Right cardiac atrium (tissue), 5 donors: ENCODE measurements at places on chromosomes 7 and 10. TPM values are rescaled to one million over a fixed set of nuclear protein-coding genes. Genes with fewer than 3 reads are reported as not detected.

DNA sequence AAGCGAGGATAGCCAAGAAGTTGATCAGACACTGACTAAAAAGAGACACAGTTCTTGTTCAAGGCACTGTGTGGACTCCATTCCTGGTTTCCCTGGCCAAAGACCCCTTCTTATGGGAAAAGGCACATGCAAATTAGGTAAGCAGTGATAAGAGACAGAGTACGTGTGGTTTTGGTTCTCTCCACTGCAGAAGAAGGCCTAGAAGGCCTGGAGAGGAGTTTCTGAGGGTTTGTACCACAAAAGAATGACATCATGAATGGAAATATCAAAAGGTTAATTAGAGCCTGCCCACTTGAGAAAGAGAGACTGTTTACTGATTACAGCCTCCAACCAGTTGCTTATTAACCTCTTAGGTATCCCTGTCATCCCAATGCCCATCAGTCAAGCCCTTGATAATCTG is 137.5 kb downstream of the ZNF365 start:
- DNase-seq, result no peak

- no peak for DNase-seq
These were observed 29.4 kb downstream of the WDFY4 start for GRCh38 chr10:48714088-48714487.

DNA sequence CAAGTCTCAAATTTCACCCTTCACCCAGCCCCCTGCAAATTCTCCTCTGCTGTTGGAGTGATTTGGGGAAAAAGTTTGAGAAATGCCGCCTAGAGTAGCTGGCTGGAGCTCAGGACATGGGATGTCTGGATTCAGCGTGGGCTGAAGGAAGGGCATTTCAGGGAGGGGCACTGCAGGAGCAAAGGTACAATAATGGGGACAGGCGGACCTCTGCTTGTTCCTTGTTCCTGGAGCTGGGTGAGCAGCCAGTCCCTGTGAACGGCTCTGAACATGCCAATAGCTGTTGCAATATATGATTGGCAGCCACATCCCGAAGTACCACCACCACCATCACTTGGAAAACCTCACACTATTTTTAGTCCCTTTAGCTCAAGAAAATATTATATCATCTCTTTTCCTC is 23.4 kb downstream of the ADRA2A start:
- DNase-seq, result no peak

- no peak for DNase-seq
These were observed 279.0 kb downstream of the NEBL start for GRCh38 chr10:20618011-20618547.

- DNase-seq, result no peak
These were observed 95.1 kb upstream of the PFKP start for GRCh38 chr10:2972216-2972615.

C10orf62 gene
- total RNA-seq, result 0.76 TPM

GRCh38 chr7:17474724-17475344 is 176.4 kb downstream of the AHR start:
- no peak for DNase-seq

PRRT4 gene
- total RNA-seq, result 0.84 TPM

CRPPA gene
- 10.1 TPM for total RNA-seq

DNA sequence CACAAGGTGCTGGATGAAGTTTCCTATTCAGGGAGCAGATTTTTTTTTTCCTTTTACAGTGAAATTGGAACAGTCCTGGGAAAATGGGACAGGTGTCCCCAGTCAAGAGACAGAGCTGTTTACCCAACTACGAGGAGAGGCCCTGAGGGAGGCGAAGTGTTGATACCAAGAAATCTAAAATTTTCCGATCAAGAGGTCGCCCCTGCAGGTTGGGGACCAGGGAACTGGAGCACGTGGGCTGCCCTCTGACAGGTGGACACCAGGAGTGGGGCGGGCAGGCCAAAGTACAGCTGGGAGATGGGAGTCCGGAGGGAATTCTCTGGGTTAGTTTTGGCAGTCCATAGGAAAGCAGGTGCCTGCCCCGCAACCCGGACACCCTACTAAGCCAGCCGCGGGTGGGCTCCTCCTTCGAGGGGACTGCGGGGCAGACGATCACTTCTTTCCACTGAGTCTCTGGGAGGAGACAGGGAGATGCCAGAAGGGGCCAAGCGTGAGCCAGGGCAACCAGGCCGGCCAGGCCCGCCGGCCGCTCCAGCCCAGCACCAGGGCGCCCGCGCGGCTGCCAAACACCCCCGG is 965 bp upstream of the CAMK1D start:
- DNase-seq, result no peak

CUZD1 gene
- 0.53 TPM for total RNA-seq

DNA sequence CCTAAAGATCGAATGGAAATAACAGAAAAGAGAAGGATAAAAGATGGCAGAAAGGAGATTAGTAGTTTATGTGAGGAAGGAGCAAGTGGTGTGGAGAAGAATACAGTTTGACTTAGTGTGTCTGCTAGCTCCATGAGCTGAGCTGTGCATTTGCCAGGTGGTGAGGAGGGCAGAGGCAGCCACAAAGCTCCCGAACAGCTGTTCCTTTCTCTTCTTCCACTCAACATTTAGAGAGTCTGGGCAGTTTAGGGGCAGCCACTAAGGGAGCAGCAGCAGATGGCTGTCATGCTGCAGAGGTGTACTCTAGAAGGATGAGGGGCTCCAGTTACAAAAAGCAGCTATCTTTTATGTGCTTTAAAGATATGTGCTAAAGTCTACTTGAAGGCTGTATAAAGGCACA is 674.4 kb downstream of the GRM8 start:
- no peak for DNase-seq

- DNase-seq, result no peak
These were observed 35.8 kb downstream of the ACSL5 start for GRCh38 chr10:112409755-112410154.

DNA sequence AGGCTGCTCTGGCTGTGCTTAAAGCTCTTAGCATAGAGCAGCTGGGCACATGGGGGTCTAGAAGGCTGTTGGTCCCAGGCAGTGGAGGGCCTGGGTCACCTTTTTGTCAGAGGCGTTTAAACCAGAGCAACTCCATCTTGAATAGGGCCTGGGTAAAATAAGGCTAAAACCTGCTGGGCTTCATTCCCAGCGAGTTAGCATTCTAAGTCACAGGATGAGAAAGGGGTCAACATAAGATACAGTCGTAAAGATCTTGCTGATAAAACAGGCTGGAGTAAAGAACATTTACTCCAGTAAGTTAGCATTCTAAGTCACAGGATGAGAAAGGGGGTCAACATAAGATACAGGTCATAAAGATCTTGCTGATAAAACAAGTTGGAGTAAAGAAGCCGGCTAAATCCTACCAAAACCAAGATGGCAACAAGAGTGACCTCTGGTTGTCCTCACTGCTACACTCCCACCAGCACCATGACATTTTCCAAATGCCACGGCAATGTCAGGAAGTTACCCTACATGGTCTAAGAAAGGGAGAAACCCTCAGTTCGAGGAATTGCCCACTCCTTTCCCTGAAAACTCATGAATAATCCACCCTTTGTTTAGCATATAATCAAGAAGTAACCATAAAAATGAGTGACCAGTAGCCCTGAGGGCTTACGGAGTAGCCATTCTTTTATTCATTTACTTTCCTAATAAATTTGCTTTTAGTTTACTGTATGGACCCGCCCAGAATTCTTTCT is 96.8 kb upstream of the PCBD1 start:
- DNase-seq, result no peak

DOCK4 gene
- total RNA-seq, result 15.7 TPM

FGFR2 gene
- total RNA-seq, result 5.5 TPM
